NCI-H1417 treated with DMSO at 0.1 percent for 48 hours (cell line): ENCODE measurements at places on chromosomes 16 and 17.

DNA sequence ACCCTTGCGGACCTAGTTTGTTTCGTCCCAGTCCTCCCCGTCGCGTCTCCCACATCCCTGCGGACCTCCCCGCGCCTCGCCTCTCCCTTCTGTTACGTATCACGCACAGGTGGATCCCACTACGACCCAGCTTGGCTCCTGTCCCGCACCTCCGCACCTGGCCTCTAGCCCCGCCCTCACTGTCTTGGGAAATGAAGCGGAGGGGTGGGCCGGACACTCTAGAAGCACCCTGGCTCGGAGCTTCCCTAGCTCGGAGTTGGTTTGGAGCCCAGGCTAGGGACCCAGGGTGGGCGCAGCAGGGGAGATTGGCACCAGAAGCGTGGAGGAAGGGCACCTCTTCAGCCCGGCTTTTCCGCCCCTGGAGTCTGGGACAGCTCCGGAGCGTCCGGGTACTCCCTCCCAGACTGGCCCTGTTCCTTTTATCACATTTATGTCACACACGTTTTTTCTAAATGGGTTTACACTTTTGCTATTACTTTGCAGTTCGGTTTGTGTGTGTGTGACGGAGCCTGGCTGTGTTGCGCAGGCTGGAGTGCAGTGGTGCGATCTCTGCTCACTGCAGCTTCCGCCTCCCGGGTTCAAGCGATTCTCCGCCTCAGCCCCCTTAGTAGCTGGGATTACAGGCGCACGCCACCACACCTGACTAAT, 1.4 kb upstream of the CEMP1 start:
- DNase-seq: peak; percentile 1

DNA sequence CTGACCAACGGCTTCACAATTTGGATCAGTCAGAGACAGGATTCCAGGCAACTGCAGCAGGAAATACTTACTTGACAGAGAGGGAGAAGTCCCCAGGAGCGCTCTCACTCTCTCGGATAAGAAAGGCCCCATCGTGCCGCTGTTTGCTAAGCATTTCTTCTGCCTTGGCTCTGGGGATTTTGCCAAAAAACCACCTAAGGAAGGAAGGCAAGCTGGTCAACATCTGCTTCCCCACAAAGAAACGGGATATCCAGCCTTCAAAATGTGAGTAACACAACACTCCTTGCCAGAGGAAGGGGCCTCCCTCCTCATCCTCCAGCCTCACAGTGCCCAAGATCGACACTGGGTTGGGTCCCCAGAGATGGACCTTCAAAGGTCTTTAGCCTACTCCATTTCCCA, 36.6 kb upstream of the SLC25A19 start:
- DNase-seq: no peak

GRCh38 chr16:86229866-86230656, 280.3 kb upstream of the FOXF1 start:
- DNase-seq: no peak

GRCh38 chr17:74303305-74303704, 22.7 kb upstream of the KIF19 start:
- DNase-seq: no peak

DNA sequence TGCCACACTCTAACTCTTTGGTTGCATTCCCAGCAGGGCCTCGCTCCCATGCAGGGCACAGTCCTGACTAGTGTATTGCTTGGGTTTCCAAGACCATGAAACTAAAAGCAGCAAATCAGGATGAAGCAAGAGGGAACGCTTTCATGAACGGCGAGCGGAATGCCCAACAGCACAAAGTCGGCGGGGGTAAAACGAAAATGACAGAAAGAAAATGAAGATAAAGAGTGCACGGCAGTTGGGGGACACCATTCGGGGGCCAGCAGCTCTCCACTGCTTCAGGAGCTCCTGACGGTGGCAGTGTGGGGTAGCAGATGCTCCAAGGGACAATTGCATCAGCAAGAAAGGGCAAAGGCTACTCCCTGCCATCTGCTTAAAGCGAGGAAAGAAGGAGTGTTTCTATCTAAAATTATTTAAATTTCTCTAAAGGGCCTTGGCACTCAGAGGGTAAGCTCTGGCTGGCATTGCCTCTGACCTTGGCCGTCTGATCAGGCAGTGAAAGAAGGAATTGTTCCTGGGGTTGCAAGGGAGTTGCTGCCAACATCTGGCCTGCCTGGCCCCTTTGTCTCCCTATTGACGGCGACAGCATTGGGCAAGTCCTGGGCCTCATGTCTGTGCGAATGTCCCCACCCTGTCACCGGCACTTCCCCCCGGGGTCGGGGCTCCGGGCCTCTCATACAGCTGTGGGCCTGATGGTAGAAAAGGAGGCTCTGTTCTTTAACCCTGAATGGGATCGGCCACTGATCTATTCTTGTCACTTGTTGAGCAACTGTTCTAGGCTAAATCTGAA, 138.2 kb downstream of the CMIP start:
- DNase-seq: no peak

GRCh38 chr16:8675183-8676159, 1.1 kb downstream of the ABAT start:
- no peak for DNase-seq

DNA sequence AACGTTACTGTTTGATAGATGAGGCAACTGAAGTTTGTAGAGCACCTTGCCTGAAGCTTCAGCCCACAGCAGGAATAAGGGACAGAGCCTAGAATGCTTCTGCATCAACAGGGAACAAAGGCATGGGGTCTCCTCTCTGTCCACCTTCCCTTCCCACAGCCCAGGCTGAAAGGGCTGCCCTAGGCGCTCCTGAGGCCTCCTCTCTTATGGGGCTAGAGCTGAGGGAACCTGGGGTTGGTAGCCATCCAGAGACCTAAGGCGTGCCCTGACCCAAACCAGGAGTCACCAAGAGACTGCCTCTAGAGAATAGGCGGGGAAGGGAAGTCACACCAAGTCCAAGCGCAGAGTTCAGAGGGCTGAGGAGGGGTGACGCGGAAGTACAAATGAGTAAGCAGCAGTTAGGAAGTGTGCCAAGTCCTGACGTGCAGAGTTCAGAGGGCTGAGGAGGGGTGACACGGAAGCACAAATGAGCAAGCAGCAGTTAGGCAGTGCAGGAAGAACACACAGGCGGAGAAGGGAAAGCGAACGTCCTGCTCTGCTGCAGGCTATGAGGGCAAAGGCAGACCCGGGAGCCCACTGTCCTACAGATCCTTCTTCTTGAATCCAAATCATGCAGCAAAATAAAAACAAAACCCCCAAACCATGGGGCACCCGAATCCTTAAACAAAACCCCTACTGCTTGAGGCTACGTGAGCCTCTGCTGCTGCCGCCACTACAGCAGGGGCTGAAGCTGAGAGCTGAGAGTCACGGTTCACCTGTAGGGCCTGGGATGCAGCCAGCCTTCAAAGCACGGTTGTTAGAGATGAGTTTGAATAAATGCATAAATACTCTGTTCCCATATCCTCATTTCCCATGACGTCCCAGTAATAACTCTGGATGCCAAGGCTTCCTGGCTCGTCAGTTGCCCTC, 2.7 kb upstream of the SPG7 start:
- no peak for DNase-seq

GRCh38 chr16:51755039-51755501, 604.0 kb upstream of the SALL1 start:
- no peak for DNase-seq

DNA sequence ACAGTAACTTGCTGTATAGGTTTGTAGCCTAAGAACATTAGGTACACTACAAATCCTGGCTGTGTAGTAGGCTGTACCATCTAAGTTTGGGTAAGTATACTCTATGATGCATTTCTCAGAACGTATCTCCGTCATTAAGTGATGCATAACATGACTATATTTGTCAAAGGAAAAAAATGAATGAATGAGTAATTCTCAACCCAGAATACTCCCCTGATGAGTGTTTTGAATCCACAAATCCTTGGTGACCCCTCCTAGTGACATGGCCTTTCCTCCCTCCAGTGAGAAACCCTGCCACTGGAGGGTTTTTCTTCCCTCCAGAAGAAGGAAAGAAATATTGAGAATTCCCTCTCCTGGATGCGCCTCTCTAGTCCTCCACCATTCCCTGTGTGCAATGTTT, 24.0 kb upstream of the SALL1 start:
- no peak for DNase-seq

- DNase-seq: no peak
Observed at GRCh38 chr17:73566905-73567782, 77.1 kb downstream of the SDK2 start.

DNA sequence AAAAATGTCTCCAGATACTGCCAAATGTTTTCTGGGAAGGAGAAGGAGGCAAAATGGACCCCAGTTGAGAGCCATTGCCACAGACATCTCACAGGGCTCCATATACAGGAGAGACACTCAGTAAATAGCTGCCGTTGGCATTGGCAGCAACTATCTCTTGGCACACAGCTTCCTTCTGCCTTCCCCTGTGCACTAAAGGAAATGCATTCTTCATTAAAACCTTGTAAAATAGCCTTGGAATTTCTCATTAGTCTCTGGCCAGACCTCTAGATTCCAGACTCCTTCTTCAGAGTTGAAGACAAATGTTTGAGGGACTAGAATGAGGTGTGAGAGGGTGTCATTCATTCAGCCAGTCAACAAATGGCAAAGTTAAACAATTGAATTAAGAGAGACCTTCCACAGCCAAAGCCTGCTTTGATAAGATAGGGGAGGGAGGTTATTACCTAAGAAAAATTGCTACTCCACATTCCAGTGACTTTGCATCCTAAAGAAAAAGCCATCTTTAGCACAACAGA, 223.9 kb upstream of the HS3ST3A1 start:
- no peak for DNase-seq

GRCh38 chr17:32915245-32915644, 12.7 kb upstream of the TMEM98 start:
- no peak for DNase-seq

GRCh38 chr17:80649200-80649644, 104.6 kb downstream of the RPTOR start:
- DNase-seq: no peak

- peak; percentile 11 for DNase-seq
Observed at GRCh38 chr16:27225536-27226360, 22.4 kb downstream of the KDM8 start.

DNA sequence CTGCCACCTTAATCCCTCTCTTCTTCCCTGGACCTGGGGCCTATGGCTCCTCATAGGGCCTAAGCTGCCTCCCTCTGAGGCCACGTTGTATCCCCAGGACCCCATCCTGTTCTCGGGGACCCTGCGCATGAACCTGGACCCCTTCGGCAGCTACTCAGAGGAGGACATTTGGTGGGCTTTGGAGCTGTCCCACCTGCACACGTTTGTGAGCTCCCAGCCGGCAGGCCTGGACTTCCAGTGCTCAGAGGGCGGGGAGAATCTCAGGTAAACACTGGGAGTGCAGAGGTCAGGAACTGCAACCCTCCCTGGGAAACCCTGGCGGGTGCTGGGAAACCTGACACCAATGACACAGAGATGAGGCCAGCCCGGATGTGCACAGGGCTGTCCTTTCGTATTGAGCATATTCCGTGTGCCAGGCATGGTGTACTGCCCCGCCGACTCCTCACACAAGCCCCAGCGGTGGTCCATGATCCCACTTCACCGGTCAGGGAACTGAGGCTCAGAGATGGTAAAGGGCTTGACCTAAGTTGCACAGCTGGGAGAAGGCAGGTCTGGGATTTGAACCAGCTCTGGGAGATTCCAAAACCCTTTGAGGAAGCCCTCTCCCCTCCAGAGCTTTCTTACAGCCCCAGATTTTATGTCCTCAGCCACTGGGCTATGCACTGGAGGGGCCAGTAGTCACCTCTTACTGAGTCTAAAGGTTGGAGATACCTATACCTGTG, 22.9 kb downstream of the ANKRD40 start:
- DNase-seq: no peak

DNA sequence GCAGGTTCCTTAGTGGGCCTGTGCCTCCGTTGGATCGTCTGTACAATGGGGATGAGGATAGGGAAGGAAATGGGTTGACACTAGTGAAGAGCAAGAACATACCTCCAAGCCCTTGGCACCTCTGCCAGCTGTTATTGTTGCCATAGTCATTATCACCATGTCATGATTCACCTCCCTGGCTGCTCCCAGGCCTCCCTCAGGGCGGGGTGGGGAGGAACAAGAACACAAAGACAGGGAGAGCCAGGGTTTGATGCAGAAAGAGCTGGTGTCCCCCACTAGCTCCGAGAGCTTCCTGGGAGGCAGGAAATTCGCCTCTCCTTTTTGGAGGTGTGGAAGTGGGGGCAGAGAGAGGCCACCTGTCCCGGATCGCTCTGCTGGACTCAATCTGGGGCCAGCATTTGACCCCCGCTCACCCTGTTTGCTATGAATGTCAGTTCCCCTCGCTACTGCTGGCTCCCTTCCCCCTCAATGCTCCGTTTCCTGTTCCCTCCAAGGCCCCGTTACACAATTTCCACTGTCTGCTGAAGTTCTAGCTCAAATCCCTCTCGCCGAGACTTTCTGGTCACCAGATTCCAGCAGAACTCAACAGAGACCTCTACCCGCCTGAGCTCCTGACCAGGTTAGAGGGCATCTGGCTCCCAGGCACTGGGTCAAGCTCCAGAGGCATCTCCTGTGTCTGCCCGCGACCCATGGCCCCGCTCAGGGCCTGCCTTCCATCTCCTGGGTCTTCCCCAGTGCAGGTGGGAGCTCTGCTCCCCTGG, 9.1 kb downstream of the TIMP2 start:
- no peak for DNase-seq

DNA sequence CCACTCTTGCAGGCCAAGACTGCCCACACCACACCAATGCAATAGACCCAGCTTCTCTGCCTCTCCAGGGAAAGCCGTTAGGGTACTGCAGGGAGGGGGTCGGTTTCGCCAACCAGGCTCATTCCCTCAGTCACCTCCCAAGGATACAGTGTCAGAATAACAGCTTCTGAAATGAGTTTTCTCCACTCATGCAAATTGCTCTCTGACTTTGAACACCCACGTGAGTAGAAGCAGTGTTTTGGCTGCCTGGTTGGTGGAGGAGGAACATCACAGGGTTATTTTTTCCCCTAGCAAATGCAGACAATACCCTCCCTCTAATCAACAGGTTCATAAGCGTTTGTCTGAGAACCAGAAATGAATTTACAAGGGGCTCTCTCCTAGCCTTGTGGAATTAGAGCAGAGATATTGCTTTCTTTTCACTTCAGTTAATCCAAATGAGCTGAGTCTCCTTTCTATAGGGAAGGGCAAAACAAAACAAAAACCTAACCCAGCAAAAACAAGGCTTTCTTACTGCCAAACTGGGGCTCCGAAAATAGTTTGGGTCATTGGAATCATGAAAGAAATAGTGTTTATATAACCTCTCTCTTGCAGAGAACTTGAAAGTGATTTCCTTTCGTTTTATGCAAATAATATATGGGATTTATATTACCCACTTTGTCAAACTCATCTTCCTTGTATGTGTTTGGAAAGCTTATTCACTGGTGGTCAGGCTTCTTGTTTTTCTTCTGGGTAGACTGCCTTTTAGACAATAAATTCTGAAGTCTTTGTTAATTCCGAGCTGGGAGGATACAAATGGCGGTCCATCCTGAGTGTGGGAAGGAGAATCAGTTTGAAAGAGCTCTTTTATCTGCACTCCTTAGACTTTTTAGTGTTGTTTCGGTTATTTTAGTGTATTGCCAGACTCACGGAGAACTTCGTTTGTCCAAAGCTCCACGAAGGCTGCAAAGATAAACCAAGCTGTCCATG, 229.9 kb downstream of the MSI2 start:
- DNase-seq: no peak
